AG04450 (cell line): ENCODE measurements at places on chromosomes 1 and 21. TPM values are rescaled to one million over a fixed set of nuclear protein-coding genes. Genes with fewer than 3 reads are reported as not detected.

TFF2 gene
- polyA plus RNA-seq = not detected in 2 replicates

TNFRSF9 gene
- 0.91 and 0.94 TPM in 2 replicates for polyA plus RNA-seq

BEND5 gene
- 0.74 and 1.2 TPM in 2 replicates for polyA plus RNA-seq

BCAR3 gene
- 20.6 and 24.9 TPM in 2 replicates for polyA plus RNA-seq

ANP32E gene
- 16.8 and 22.7 TPM in 2 replicates for polyA plus RNA-seq

SPRR3 gene
- not detected in 2 replicates for polyA plus RNA-seq

PADI4 gene
- not detected in 2 replicates for polyA plus RNA-seq

SIPA1L2 gene
- 63.5 and 65.0 TPM in 2 replicates for polyA plus RNA-seq
